Endothelial cell (in vitro differentiated cells): ENCODE measurements at places on chromosomes 3 and 15.

DNA sequence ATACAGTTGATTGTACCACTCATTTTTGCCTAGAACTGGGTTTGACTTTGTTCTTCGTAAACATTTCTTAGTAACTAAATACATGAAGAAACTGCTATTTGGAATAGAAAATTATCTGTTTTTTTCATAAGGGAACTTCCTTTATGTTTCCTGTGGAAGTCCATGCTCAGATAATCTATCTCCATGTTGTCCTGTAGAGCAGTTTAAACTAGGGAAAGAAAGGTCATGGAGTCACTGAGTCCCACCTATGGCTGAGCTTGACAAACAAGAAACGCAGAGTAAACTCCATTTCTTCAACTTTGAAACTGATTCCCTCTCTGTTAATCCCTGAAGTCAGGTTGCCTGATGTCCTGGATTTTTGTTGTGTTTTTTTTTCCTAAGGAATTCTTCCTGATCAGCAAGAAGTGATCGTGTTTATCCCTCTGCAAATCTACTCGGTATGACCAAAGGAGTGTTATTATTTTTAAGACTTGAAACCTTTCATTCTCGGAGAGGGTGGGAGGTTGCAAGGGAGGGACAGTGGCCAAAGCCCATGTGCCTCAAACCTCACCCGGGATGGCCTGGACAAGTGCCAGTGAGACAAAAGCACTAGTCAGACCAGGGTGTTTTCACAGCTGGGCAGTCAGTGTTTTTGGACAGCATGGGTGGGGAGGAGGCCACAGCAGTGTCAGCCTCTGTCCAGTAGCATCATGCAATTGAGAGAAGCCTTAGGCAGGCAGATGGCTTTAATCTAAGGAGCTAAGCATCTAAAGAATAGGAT lies 129.8 kb upstream of the PHLDB2 start:
- no peak for DNase-seq

DNA sequence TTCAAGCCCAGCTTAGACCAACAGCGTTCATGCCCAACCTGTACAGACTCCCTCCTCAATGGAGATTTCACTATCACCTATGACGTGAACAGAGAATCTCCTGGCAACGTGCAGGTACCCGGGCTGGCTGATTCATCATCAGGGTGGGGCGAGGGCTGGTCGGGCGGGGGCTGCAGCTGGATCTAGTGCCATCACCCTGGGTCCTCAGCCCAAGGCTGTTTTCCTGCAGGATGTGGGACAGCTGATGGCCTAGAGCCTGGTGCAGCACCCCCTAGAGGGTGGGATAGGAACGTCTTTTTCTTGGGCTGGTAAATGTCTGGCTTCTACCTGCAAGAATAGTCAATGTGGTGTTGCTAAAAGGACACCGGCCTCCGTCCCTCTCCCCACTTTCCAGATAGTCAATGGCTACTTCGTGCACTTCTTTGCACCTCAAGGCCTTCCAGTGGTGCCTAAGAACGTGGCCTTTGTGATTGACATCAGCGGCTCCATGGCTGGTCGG lies 4.4 kb downstream of the ITIH3 start:
- DNase-seq = peak; percentile 75

DNA sequence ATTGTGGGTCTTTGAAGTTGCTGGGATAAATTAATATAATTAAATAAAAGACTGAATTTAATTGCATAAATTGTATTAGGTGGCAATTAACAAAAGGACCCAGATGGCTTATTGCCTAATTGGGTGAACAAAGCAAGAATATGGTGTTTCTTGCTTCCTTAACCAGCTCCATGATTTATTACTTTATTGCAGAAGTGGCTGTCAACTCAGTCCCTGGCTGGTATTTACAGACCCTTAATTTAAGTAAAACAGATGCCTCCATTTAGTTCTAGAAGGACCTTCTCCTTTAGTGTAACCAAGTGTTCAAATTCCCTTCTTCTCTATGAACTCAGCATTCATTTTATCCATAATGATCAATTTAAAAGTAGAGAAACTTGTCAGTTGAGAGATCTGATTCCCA lies 35.1 kb downstream of the DPH3 start:
- no peak for DNase-seq

GRCh38 chr15:56325186-56325585 lies 40.0 kb upstream of the TEX9 start:
- no peak for DNase-seq

DNA sequence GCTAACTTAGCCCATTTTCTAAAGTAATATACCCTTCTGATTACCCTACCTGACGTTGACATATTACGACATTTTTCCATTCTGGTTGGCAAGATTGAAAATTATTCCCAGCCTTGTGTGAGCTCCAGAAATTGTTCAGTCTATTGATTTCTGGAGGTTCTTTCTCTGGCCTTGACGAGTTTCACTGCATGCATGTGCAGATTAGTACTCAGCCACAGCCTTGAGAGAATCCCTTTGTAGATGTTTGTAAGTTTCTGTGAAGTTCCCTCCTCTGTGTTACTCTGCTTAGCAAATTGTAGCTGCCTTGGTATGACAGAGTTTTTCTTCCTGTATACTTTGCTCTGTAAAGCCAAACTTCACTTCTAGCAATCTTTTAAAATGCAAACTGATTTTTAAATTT lies 27.5 kb downstream of the TRIM69 start:
- DNase-seq = no peak

DNA sequence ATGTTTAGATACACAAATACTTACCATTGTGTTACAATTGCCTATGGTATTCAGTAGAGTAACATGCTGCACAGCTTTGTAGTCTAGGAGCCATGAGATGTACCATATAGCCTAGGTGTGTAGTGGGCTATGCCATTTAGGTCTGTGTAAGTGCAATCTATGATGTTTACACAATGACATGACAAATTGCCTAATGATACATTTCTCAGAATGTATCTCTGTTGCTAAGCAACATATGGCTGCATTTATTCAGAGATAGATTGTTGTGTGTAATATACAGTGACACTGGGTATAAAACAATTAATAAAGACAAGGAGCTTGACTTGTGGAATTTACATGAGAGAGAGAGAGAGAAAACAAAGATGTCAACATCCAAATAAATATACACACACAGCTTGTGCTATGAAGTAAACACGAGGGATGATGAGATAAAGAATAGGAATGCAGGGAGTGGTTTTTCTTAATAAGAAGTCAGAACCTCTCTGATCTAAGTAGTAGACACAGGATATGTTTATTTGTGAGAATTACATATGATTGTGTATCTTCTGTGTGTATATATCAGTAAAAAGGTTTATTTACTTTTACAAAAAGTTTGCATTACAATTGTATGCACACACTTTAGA lies 110.0 kb downstream of the KCNAB1 start:
- DNase-seq = no peak

DNA sequence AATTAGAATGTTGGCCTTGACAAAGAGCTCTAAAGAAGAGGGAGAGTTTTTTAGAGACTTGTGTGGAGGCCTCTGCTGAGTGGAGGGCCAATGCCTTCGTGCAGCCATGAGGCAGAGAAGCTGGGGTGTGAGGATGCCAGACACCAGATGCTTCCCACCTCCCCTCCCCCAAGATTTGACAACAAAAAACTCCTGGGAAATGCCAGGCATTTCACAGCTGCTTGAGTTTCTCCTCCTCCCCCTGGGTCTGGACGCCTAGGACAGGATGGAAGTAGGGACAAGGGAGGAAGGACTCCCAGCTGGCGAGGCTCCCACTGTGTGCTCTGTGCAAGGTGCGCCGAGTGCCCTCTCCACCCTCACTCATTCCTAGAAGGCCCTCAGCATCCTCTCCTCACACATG lies 20.1 kb downstream of the TGM4 start:
- peak; percentile 24 for DNase-seq

- no peak for DNase-seq
Measured at GRCh38 chr15:89801471-89802195, 13.0 kb downstream of the ANPEP start.

DNA sequence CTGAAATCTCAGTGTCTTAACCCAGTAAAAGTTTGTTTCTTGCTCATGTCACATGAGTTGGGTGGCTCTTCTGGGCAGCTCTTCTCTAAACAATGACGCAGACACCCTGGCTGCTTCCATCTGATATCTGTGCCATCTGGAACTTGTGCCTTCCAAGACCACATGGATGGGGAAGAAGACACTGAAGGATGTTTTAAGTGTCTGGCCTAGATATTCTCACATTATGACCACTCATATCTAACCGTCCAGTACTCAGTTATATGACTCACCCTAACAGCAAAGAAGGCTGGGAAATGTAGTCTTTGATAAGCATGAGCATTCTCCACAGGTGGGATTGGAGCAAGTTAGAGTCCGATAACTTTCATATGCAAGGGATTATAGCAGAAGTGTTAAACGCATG lies 66.4 kb downstream of the RYR3 start:
- no peak for DNase-seq

GRCh38 chr3:159062734-159063410 lies 261.0 kb downstream of the MFSD1 start:
- no peak for DNase-seq

DNA sequence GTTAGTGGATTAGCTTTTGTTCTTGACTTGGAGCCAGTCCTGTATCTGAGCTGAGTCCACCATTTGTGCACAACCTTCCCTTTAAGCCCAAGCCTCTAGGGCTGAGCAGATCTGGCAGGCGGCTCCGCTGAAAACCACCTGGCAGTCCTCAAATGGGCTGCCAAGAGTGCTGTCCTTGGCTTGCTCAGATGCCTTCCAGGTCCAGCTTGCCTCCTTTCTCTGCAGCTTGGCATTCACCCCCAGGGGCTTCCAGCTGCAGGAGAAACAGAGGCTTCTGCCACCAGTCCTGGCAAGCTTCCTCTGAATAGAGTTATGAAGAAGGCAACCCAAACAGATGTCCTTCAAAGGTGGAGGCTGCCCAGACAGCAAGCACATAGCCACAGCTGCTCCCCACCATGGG lies 96.7 kb downstream of the LRTM1 start:
- no peak for DNase-seq

DNA sequence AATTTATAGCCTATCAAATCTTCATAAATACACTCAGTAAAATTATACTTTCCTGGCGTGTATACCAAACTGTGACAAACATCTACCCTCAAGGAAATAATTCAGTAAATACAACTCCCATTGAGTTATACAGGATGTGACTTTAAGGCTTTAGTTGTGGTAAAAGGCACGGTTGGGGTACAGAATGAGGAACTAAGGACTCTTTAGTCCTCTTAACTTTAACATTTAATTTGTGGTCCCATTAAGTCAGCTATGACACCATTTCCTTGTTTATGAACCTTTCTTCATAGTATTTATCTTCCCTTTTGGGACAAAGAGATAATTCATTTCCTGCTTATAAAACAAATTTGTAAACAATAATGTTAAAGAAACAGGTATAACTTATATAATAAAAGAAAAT lies 30.2 kb downstream of the IFT80 start:
- DNase-seq = no peak

- DNase-seq = no peak
Measured at GRCh38 chr15:56982987-56983386, 64.5 kb downstream of the TCF12 start.

DNA sequence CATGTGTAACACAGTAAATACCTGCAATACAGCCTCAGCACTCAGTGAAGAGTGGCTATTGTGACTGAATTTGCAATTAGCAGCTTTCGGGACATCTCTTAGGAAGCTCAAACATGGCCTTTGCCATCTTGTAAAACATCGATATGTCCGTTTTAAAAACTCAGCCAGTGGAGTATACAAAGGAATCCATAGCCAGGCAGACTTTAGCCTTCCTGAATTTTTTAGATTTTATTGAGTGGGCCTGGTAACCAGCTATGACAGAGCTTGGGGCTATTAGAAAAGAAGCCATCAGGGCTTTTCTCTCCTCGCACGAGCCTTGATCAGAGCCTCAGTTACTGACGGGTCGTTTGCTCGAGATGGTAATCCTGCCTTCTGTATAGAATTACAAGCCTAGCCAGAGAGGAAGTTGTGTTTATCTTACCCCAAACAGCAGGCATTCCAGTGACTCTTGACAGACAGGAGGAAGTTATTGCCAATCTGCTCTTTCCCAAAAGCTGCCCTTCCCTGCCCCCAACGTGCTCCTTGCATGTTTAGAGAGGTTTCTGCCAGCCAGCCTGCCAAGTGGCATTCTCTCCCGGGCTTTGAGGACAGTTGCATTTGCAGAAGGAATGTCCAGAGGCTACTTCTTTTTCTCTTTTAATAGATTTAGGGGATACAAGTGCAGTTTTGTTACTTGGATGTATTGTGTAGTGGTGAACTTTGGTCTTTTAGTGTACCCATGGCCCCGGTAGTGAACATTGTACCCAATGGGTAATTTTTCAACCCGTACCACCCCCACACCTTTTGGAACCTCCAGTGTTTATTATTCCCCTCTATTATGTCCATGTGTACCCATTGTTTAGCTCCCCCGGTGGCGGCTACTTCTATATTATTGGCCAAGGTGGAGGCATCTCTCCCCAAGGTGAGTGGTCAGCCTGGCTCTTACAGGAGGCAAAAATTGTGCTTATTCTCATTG lies 40.6 kb downstream of the ITPR1 start:
- peak; percentile 62 for DNase-seq

DNA sequence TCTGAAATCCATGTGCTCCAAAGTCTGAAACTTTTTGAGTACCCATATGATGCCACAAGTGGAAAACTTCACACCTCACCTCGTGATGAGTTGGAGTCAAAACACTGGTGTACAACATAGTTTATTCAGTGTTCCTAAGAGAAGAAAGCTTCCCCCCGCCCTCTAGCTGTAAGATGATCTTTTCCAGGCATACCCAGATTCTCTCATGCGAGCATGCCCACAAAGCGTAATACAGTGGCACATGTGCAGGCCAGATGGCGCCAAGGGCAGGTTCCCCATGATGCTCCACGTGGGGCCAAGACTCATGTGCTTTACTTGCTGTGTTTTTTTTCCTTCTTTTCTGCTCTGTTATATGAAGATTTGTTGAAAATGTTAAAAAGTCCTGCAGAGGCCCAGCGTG lies 104.9 kb upstream of the LRRFIP2 start:
- DNase-seq = no peak

DNA sequence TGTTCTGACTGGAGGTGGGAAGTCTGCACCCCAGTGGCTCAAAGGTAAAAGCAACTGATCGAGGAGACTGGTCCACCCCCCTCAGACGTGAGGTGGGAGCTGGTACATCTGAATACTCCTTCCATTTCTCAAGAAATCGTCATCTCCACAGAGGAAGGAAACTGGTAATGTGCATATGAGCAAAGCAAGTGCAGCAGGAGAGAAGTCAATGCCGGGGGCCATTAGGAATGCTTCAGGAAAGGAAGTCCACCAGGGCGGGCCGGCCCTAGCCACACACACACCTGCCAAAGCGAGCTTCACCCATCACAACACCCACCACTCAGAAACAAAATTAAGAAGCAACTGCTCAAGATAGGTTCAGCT lies 8.5 kb downstream of the TBC1D2B start:
- no peak for DNase-seq

- no peak for DNase-seq
Measured at GRCh38 chr3:31729082-31729481, 196.4 kb downstream of the STT3B start.
